ENCODE measurements at places on chromosomes 2 and 18. TPM values are rescaled to one million over a fixed set of nuclear protein-coding genes. Genes with fewer than 3 reads are reported as not detected.
A peak's percentile ranks its signal among the peaks of the same experiment; 100 is the strongest.

CEBPZOS gene
- polyA plus RNA-seq = 44.7 TPM

CRYBA2 gene
- not detected for polyA plus RNA-seq

FEV gene
- polyA plus RNA-seq = not detected

AMER3 gene
- polyA plus RNA-seq = 0.03 TPM

- no peak for DNase-seq
Observed at GRCh38 chr2:69061525-69061924, 48.5 kb downstream of the ANTXR1 start.

DNA sequence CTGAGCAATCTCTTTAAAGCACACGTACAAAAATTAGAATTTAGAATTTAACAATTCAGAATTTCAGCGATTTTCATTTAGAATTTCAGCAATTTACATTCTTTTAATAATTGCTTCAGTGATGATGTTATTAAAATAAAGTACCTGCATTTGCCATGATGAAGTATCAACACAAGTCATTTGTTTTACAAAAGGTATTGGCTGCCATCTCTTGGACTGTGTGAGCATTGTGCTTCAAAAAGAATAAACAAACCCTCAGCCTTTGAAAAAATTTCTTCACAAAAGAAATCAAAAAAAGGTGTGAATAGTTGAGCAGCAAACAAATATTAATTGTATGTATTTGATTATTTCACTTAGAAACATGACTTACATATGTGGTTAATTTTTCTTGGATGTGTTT is 27.1 kb upstream of the ZC3H15 start:
- no peak for DNase-seq

- DNase-seq = no peak
Observed at GRCh38 chr2:7852546-7852945, 829.3 kb upstream of the ID2 start.

DNA sequence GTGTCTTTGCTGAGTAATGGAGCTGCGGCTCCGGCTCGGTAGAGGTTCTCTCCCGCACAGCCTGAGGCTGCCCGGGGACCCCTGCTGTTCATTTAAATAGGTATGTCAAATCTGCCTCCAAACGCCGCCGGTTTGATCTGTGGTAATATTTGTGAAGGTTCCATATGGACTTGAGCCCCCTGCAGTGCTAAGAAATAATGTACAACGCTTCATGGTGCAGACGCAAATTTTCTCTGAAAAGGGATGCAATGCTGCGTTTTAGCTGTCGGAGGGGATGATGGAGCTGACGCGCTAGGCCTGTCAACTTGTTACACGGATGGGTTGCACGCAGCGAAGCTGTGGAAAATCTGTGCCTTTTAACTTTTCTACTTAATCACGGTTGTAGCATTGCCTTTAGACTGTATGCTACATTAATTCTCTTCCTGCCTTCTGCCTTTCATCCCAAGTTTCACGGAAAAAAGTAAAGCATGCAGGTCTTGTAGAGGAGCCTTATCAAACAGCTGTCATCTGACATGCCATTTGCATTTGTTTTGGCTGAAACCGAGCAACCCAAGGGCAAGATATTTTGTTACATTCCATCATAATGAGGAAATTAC is 43.2 kb downstream of the MRPS9 start:
- DNase-seq = peak; percentile 50

- DNase-seq = no peak
Observed at GRCh38 chr2:52732849-52733395, 1034.7 kb upstream of the CHAC2 start.

DNA sequence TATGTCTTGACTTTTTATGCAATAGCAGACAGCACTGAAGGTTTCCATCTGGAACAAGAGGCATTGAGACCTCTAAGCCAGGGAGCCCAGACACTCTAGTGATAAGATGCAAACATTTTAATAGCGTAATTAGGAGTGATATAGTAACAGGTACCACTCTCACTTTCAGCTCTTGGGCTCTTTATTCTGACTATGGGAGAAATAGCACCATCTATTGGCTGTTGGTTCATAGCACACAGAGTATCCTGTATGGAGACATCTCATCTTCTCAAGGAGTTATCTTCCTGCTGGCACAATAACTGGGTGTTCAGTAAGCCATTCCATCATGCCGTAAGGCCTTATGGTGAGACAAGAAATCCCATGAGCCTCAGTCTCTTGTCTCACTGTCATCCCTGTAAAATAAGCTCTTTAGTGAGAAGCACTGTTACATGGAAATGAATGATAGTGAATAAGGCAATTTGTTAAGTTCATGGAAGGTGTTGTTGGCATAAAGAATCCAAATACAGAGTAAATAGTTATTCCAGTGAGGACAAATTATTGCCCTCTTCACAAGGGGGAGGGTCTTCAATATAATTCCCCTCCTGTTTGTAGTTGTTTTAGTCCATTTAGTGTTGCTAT is 48.3 kb downstream of the THUMPD2 start:
- no peak for DNase-seq

- no peak for DNase-seq
Observed at GRCh38 chr18:78868330-78869316, 111.0 kb upstream of the SALL3 start.

- no peak for DNase-seq
Observed at GRCh38 chr2:238913931-238914647, 66.2 kb downstream of the TWIST2 start.

DNA sequence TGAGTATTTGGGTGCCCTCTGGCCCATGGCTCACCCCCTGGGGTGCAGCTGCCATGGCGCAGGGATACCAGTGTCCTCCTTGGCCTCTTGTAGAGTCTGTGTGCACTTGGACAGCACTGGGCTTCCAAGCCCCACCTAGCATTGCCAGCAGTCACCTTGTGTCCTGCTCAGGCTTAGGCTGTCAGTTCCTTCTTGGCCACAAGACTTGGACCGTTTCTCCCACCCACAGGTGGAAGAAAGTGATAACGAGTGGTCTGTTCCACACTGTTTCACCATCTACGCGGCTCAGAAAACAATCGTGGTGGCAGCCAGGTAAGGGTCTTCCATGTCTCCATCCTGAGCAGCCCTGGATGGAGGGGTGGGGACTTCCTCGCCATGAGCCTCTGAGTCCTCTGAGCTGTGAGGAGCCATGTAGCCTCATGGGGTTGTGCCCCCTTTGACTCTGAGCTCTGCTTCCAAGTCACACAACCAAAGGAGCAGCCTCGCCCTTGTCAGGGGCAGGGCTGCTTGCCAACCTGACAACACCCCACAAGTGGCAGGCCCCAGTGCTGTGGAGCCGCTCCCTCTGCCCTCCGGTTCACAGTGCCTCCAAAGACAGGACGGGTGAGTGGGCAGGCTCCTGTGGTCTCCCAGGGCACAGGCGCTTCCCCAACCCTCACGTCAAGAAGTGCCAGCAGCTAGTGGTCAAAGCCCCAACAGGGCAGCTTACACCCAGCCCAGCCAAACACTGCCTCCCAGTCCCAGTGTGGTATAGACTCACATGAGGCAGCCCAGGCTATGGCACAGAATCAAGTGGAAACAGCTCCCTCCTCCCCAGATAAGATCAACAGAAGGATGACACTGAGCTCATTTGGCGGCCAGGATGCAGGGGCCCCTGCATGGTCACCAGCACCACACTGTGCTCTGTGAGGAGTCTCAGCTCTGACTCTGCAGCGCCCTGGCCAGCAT is 18.4 kb downstream of the STK25 start:
- DNase-seq = no peak

DNA sequence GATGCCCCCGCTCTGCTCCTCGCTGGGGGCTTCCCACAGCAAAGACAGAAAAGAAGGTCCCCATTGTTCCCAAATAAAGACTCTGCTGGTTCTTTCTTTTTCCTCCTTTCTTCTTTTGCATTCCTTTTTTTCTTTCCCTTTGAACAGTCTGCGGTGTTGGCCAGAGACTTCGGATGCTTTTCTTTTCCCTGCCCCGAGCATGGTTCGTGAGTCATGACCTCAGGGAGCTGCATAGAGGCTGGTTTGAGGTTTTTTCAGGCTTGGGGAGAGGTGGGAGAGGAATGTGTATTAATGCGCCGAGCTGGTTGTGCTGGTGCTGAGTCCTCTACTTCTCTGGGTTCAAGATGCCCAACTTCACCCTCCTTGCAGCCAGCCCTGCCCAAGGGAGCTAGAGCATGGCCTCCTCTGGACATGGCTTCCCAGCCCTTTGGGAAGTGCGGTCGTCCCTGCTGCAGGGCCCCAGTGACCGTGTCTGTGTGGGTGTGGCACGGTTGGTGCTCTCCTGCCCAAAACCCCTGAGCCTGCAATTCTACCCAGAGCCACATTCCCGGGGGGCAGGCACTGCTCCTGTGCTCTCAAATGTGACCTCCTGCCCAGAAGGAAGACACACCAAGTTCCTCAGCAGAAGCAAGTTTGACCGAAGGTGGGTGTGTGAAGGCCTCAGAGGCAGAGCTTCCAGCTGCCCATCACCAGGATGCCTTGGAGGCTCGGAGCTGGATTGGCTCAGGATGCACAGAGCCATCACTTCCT is 9.0 kb upstream of the ARHGEF4 start:
- no peak for DNase-seq

DNA sequence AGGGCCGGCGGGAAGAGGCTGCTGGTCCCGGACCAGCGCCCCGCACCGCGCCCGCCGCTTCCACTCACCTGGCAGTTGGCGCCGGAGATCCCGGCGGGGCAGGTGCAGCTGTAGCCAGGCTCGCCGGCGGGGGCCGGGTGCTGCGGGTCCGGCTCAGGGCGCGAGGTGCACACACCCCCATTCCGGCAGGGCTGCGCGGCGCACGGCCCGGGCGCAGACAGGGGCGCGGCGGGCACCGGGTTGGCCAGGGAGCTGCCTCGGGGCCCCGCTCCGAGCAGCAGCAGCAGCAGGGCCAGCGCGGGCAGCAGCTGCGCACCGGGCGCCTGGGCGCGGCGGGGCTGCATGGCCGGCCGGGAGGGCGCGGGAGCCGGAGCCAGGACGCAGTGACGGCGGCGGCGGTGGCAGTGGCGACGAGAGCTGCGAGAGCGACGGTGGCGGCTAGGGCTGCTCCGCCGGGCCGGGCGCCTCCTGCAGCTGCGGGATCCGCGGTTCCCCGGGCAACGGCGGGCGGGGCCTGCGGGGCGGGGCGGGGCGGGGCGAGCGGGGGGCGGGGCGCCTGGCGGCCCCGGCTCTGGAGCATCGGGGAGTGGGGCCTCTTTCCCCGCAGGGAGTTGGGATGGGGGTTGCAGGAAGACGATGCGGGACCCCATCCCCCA is at the start of gene DNER:
DNER (minus strand) TSS at position 476 of the 656 bp plus-strand sequence; CDS start at position 344, 132 bp downstream.
- no peak for DNase-seq

- no peak for DNase-seq
Observed at GRCh38 chr2:242019344-242019743, 149.8 kb downstream of the RTP5 start.

GRCh38 chr2:47676261-47676926 is 106.6 kb upstream of the MSH6 start:
- no peak for DNase-seq

- no peak for DNase-seq
Observed at GRCh38 chr2:128727914-128728313, 409.2 kb upstream of the HS6ST1 start.

DNA sequence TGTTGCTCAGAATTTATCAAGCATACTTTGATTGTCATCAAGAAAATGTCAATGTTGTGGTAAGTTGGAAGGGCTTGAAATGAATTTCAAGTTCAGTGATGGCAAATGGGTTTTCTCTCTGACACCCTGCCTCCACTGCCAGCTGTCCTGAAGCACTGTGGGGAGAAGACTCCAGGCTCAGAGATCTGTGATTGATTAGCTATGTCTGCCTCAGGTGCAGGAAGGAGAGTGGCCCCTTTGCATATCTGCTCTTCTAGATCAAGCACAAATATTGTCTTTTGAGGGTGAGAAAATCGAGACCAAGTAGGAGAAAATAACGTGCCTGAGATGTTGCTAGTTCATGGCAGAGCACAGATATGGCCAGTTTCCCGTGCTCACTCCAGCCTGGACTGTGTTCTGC is 178.8 kb upstream of the GLI2 start:
- DNase-seq = no peak

Measured in renal pelvis (tissue), 12 donors.